ENCODE measurements at places on chromosomes 5 and 9.

- no peak for DNase-seq
Measured at GRCh38 chr5:67542479-67542878, 345.9 kb upstream of the CD180 start.

GRCh38 chr9:15135164-15135792, 171.7 kb downstream of the TTC39B start:
- DNase-seq: no peak

DNA sequence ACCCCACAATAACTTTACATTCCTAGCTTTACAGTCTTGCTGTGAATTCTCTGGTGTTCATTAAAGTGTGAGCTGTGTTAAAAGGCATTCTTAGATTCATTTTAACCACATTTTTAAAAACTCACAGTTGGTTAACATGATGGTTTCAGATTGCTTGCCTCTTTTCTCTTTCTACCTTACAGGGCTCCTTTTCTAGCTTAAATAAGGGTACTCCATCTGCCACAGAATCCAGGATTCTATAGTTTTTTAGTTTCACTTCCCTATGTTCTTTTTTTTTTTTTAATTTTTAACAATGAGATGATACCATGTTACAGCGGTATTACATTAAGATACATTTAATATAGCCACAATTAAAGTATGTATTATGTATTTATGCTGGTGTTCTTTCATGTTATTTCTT, 3.9 kb upstream of the FBXO4 start:
- DNase-seq: no peak

- DNase-seq: no peak
Measured at GRCh38 chr9:99002706-99003105, 59.0 kb downstream of the COL15A1 start.

Measured in stimulated activated CD8-positive, alpha-beta memory T cell treated with anti-CD3 and anti-CD28 coated beads, Interleukin-4, amount 100 ng/mL, for 24 hours (primary cell).